ENCODE measurements at places on chromosomes 4 and X.

GRCh38 chr4:127781300-127782024 is 660 bp upstream of the HSPA4L start:
- H3K4me1 ChIP-seq = peaks cover 15% of the 10 kb centered on the region
- peak overlapping the region; percentile 69 for H3K4me3 ChIP-seq
- ATAC-seq = peak; percentile 53
- peaks cover 9% of the 10 kb centered on the region for H3K36me3 ChIP-seq
- peaks cover 58% of the 10 kb centered on the region for H3K27me3 ChIP-seq
- H3K27ac ChIP-seq = no peak overlapping the region

DNA sequence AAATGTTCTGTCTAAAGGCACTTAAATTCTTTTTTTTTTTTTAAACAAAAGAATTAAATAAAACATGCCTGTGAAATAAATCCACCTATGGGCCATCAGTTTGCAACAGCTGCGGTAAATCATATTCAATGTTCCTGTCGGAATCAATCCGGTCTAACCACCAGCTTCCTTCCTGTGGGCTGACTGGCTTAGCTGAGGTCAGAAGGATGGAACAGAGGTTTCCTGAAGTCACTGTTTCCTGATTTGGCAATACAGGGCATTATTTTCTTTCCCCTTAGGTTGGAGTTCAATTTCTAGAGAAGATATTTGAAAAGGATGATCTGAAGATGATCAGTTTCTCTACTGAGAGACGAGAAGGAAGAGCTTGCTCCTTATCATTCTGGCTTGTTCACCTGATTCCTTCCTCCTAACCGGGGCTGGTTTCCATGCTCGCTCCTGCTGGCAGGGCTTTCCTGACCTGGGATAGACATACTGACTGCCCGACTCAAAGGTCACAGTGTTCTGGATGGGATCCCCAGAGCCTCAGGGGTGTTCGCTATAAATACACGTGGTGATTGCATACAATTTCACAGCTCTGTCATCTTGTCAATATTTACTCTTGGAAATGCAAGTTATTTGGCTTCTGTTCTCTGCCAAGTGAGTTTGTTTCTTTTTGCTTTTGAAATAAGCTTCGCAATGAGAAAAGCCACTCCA is 21.7 kb downstream of the PDLIM3 start:
- no peak for ATAC-seq
- H3K4me3 ChIP-seq = peak overlapping the region; percentile 46
- peaks cover 12% of the 10 kb centered on the region for H3K4me1 ChIP-seq
- H3K27ac ChIP-seq = no peak overlapping the region
- peaks cover 47% of the 10 kb centered on the region for H3K27me3 ChIP-seq

GRCh38 chr4:111676533-111676932 is 468.7 kb upstream of the FAM241A start:
- no peak for ATAC-seq
- H3K4me1 ChIP-seq = no peaks in the 10 kb centered on the region
- H3K4me3 ChIP-seq = no peak overlapping the region
- no peak overlapping the region for H3K27ac ChIP-seq

DNA sequence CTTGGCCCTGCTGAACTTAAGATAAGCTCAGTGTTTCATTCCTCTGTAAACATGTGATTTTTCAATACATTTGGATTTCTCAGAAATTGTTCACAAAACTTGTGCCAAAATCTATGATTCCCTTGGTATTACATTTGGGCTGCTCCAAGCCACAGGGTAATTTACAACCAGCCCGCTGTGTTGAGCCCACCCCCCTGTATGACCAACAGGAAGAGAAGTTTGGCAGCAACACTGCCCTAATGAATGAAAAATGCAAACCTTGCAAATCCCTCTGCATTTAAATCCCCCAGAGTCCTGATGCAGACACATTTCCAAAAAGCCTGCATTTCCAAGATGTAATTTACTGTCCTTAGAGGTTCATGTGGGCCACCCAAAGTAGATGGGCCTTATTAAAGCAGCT is 34.1 kb upstream of the GAB1 start:
- no peaks in the 10 kb centered on the region for H3K4me1 ChIP-seq
- no peak overlapping the region for H3K27ac ChIP-seq
- no peaks in the 10 kb centered on the region for H3K36me3 ChIP-seq

- peaks cover 11% of the 10 kb centered on the region for H3K4me1 ChIP-seq
- no peak for ATAC-seq
- H3K4me3 ChIP-seq = no peak overlapping the region
- peaks cover 8% of the 10 kb centered on the region for H3K27me3 ChIP-seq
Observed at GRCh38 chr4:140135529-140136088, 18.4 kb downstream of the MAML3 start.

- H3K36me3 ChIP-seq = peaks cover 48% of the 10 kb centered on the region
- peak overlapping the region; percentile 98 for H3K4me3 ChIP-seq
- H3K27me3 ChIP-seq = no peaks in the 10 kb centered on the region
Observed at GRCh38 chrX:12970691-12971202, 4.2 kb upstream of the TMSB4X start.

- no peaks in the 10 kb centered on the region for H3K36me3 ChIP-seq
- H3K4me3 ChIP-seq = peak overlapping the region; percentile 4
- H3K27me3 ChIP-seq = peaks cover 8% of the 10 kb centered on the region
- H3K27ac ChIP-seq = peak overlapping the region; percentile 66
- no peaks in the 10 kb centered on the region for H3K4me1 ChIP-seq
Observed at GRCh38 chr4:37715889-37716402, 29.8 kb upstream of the RELL1 start.

DNA sequence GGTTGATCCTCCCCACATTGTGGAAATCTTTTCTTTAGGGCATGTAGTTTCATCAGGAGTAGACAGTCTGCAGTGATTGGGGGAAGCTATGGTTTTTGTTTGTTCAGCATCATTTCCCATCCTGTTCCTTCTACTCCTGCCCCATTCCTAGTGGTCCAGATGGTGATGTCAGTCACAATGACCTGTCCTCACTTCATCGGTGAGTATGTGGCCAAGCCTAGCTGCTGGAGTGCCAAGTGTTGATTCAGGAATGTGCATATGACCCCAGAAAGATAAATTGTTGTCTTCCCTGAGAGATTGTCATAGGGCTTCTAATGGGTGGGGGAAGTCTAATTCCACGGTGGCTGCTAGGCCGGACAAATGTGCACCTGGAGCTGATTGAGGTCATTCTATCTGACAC is 130.6 kb upstream of the FAT1 start:
- H3K36me3 ChIP-seq = no peaks in the 10 kb centered on the region
- H3K4me3 ChIP-seq = no peak overlapping the region
- H3K4me1 ChIP-seq = no peaks in the 10 kb centered on the region
- no peak overlapping the region for H3K27ac ChIP-seq

DNA sequence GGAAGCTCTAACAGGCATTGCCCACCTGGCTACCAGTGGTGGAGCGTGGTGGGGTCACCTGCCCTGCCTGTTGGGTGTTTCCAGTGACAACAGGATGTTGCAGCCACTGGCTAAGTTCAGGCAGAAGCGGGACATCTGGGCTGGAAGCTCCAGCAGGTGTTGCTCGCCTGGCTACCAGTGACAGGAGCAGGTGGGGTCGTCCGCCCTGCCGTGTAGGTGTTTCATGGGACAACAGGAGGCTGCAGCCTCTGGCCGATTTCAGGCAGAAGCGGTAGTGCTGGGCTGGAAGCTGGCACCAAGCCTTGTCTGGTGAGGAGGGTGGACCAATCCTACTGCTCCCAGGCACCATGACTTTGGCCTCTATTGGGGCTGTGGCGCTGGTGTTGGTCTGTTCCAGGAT is 39.4 kb downstream of the RIPPLY1 start:
- ATAC-seq = no peak
- H3K27me3 ChIP-seq = no peaks in the 10 kb centered on the region
- no peak overlapping the region for H3K4me3 ChIP-seq
- H3K27ac ChIP-seq = no peak overlapping the region
- no peaks in the 10 kb centered on the region for H3K4me1 ChIP-seq

DNA sequence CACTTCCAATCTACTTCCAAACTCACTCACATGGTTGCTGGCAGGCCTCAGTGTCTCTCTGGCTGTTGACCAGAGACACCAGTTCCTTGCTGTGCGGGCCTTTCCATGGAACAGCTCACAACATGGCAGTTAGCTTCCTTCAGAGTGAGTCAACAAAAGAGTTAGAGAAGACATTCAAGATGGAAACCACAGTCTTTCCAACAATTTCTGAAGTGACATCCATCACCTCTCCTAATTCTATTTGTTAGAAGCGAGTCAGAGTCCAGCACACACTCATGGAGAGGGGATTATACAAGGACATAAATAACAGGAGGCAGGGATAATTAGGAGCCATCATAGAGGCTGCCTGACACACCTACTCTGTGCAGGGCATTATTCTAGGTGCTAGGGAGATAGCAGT is 62.5 kb upstream of the TMEM164 start:
- H3K27ac ChIP-seq = no peak overlapping the region
- no peaks in the 10 kb centered on the region for H3K36me3 ChIP-seq
- no peaks in the 10 kb centered on the region for H3K4me1 ChIP-seq
- no peak for ATAC-seq
- no peak overlapping the region for H3K4me3 ChIP-seq

GRCh38 chrX:104189837-104190236 is 23.6 kb downstream of the FAM199X start:
- H3K4me3 ChIP-seq = no peak overlapping the region
- ATAC-seq = peak; percentile 69
- H3K27me3 ChIP-seq = no peaks in the 10 kb centered on the region
- H3K27ac ChIP-seq = no peak overlapping the region
- no peaks in the 10 kb centered on the region for H3K4me1 ChIP-seq

DNA sequence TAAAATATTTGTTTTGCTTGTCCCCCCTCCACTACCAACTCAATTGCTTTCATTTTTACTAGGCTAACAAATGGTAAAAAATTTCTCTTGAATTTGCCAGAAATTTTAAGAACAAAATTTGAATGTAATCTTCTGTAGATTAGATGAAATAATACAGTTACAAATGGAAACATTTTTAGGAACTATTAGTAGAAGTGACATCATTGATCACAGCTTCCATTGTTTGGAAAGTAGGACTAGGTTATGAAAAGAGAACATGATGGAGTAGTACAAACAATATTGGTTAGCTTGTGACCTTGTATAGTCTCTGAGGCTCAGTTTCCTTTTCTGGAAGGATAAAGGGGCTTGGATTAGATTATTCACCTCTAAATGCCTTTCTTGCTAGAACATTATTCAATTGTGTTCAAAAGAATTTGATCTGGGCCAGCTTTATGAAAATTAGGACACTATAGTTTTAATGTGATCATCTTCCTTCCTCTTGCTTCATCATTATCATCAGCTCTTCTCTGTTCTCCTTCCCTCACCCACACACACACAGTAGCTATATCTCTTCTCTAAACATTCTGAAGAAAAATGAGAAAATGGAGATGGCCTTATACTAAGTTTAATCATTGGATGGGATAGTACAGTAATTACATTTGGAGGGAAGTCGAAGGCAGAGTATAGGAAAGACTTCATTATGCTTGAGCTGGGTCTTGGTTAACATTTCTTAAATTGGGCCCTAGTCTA is 9.9 kb downstream of the MTMR1 start:
- peak overlapping the region; percentile 94 for H3K27ac ChIP-seq
- no peaks in the 10 kb centered on the region for H3K27me3 ChIP-seq
- peaks cover 82% of the 10 kb centered on the region for H3K36me3 ChIP-seq
- peak overlapping the region; percentile 80 for H3K4me3 ChIP-seq
- no peak for ATAC-seq

GRCh38 chr4:26300314-26301307 is 20.2 kb upstream of the RBPJ start:
- H3K36me3 ChIP-seq = no peaks in the 10 kb centered on the region
- H3K27ac ChIP-seq = peak overlapping the region; percentile 47
- ATAC-seq = no peak
- H3K4me3 ChIP-seq = peak overlapping the region; percentile 76

GRCh38 chr4:164239976-164240375 is 514.0 kb upstream of the SMIM31 start:
- H3K4me3 ChIP-seq = no peak overlapping the region
- H3K4me1 ChIP-seq = no peaks in the 10 kb centered on the region
- no peak for ATAC-seq
- H3K27ac ChIP-seq = no peak overlapping the region

GRCh38 chr4:84669201-84669600 is 86.3 kb downstream of the CDS1 start:
- no peak overlapping the region for H3K4me3 ChIP-seq
- H3K36me3 ChIP-seq = no peaks in the 10 kb centered on the region
- no peaks in the 10 kb centered on the region for H3K27me3 ChIP-seq

GRCh38 chr4:122537388-122538135 is 81.0 kb upstream of the IL2 start:
- ATAC-seq = no peak
- no peaks in the 10 kb centered on the region for H3K27me3 ChIP-seq
- no peaks in the 10 kb centered on the region for H3K36me3 ChIP-seq
- peak overlapping the region; percentile 53 for H3K4me3 ChIP-seq
- peaks cover 45% of the 10 kb centered on the region for H3K4me1 ChIP-seq
- H3K27ac ChIP-seq = peak overlapping the region; percentile 82

DNA sequence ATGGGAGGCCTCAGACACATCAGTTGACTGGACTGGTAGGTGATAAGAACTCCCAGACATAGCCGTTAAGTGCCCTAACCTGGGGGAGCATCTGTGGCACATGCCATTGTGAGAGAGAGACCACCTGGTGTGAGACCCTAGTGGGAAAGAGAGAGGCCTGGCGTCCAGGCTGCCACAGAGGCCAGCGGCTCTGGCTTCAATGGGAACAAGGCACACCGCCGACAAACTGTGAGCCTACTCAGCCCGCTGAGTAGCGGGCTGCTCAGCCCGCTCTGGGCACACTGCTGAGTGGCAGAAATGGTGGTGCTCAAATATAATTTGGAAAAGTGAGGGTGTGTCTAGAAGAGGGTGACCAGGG is 34.0 kb downstream of the PHKA2 start:
- no peak overlapping the region for H3K27ac ChIP-seq
- no peaks in the 10 kb centered on the region for H3K27me3 ChIP-seq
- no peak for ATAC-seq
- H3K4me3 ChIP-seq = no peak overlapping the region
- H3K4me1 ChIP-seq = no peaks in the 10 kb centered on the region

DNA sequence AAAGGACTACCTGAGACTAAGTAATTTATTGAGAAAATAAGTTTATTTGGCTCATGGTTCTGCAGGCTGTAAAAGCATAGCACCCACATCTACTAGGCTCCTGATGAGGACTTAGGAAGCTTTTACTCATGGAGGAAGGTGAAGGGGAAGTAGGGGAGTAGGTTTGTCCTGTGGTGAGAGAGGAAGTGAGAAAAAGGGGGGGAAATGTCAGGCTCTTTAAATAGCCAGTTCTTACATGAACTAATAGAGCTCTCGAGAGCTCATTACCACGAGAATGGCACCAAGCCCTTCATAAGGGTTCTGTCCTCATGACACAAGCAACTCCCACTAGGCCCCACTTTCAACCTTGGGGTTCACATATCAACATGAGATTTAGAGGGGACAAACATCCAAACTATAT is 125.5 kb upstream of the NRK start:
- H3K4me1 ChIP-seq = no peaks in the 10 kb centered on the region
- no peaks in the 10 kb centered on the region for H3K36me3 ChIP-seq
- no peak overlapping the region for H3K27ac ChIP-seq
- no peak for ATAC-seq
- H3K4me3 ChIP-seq = no peak overlapping the region

DNA sequence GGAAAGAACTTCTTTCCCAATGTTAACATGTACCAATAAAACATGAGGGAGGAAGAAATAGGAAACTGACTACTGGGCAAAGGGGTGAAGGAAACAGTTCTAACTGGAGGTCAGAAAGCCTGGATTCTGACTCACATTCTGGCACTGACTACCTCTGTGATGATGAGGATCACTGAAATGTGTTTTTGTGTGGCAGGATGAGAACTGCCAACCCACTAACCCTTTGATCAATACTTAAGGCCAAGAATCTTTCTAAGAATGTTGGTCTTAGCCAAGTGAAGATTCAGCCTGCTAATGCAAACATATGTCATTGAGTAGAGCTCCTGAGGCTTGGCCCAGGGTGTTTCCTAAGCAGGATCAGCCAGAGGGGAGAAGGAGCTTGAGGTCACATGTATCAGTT is 4.6 kb downstream of the ALAS2 start:
- H3K36me3 ChIP-seq = no peaks in the 10 kb centered on the region
- H3K27ac ChIP-seq = no peak overlapping the region
- no peaks in the 10 kb centered on the region for H3K27me3 ChIP-seq
- no peak overlapping the region for H3K4me3 ChIP-seq
- ATAC-seq = no peak

All from activated T-helper 17 cell treated with anti-CD3 and anti-CD28 coated beads, Interleukin-2, amount 50 U/mL, for 72 hours (primary cell).